Stimulated activated CD4-positive, alpha-beta T cell treated with anti-CD3 and anti-CD28 coated beads, TNF-alpha, amount 100 ng/mL, for 1 hour (primary cell): ENCODE measurements at places on chromosomes 4 and X.

- DNase-seq = no peak
Observed at GRCh38 chr4:140704964-140705363, 51.2 kb downstream of the TBC1D9 start.

DNA sequence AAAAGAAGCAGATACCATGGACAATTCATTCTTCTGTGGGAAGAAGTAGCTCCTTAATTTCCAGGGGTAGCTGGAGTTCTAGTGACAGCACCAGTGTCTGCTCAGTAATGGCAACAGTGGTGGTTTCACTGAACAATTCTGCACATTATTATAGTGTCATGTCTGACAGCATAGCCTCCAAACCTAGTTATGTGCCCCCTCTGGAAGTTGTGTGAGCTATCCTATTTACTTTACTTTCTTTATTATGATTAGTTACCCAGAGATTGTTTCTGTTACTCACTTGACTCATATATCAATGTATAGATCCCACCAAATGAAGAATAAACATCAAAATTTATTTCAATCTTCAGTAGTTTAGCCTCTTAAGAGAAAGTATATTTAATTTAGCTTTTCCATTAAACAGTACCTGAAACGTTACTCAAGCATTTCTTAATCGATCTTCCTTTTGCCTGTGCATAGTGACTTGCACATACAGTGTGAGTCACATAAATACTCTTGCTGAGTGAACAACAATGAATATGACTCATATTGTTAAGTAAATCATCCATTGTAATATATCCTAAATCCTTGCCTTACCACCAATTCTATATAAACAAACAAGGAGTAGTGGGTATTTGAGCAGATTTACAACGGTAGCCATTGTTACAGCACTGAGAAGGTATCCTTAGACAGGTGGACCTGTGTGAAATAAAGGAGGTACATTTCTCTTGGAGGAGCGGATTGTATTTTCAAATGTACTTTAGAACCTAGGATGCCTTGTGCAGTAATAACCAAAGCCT, 534.7 kb downstream of the ANKRD50 start:
- no peak for DNase-seq

GRCh38 chrX:120264341-120264740, 13.7 kb downstream of the ZBTB33 start:
- no peak for DNase-seq

DNA sequence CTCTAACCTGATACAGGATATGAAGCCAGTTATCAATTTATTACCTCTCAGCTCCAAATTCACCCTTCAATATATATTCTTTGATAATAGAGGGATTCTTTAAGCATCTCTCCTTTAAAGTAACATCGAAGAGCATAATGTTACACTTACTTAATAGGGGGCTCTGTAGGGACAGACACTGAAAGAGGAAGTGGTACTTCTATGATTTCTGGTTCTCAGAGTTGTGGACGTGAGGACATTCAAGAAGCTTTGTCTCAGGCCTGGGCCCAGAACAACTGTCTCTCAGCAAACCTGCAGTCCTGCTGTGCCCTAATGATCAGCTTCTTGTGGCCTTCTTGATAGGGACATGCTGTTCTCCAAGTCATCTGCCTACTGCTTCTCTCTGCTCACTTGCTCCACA, 4.2 kb upstream of the ZXDB start:
- DNase-seq = no peak

- no peak for DNase-seq
Observed at GRCh38 chr4:25769251-25769650, 93.5 kb downstream of the SEL1L3 start.

GRCh38 chr4:24867766-24868296, 45.0 kb downstream of the CCDC149 start:
- DNase-seq = no peak

DNA sequence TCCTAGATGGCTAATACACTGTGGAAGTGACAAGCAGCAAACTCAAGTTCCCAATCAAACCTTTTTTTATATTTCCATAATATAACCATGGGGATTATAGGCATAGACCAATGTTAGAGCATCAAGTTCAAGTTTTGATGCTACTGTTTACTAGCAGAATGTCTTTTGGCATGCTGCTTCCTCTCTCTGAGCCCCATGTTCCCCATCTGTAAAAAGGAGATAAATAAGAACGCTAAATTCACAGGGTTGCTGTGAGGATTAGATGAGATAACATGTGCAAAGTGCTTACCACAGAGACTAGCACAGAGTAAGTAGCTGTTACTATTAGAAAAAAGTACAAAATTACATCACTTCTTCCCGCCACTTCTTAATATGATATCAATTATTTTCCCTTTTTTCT, 18.0 kb downstream of the MBNL3 start:
- DNase-seq = no peak
